ENCODE measurements at places on chromosomes 6 and 20.

- DNase-seq, result peak; percentile 34
Measured at GRCh38 chr6:104325341-104326172, 534.2 kb downstream of the HACE1 start.

DNA sequence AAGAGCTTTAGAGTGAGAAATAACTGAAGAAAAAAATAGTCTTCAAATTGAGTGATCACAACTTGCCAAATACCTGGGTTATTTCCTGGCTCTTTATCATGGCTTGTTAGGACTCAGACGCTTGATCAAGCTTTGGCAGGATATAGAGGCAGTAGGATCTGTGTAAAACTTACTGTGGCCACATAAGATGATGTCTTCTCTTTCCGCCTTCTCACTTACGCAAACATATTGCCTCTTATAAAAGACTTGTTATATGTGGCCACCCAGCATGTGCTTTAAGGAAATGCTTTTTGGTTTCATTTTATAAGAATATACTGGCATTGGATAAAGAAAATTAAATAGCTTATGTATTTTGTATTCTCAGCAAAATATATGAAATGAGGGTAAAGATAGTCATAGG lies 101.8 kb upstream of the AKIRIN2 start:
- DNase-seq, result no peak

DNA sequence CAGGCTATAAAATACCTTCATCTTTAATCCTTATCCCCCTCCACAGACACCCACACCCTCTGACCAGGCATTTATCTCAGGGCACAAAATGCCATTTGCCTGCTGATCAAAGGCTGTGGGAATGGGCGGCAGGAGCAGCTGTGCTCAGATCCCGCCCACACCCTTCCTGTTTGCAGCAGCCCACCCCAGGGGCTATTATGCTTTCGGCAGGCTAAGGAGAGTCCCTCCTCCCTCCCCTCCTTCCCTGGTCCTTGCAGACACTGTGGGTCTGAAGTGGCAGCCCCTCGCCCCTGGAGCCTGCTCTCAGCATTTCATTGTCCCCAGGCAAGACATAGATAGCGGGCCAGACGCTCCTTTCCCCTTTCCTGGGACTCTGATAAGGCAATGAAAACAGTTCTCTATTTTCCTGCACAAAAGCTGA lies 220.8 kb upstream of the HEY2 start:
- DNase-seq, result peak; percentile 97

GRCh38 chr6:57257911-57258541 lies 35.9 kb upstream of the RAB23 start:
- DNase-seq, result no peak

DNA sequence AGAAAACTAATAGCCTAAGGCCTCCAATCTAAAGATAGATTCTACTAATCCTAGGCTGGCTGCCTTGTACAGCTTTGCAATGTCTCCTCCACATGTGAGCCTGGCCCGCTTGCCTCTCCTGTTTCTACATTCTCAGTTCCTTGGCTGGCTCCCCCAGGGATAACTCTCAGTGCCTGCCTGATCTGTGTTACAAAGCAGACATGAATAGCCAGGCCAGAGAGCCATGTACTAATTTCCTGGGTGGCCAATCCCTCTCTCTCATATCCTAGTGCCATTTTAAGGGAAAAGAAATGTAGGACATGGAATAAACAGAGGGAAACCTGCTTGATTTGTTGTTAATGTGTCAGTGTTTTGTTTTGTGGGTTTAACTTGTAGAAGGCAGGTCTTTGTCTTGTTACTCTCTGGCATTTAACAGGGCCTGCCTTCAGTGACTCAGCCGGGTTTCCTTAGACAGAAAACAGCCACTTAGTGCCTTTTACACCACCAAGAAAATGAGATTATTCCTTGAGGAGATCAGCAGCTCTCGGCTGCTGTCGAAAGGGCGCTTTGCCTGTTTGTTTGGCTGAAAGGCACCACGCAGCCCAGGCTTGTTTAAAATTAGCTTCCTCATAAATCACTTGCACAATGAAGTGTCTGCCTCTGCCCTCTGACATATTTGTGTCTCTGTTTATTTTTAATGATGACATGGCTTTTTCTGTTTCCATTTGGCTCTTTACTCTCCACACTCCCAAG lies 702.7 kb downstream of the MAFB start:
- DNase-seq, result peak; percentile 67

DNA sequence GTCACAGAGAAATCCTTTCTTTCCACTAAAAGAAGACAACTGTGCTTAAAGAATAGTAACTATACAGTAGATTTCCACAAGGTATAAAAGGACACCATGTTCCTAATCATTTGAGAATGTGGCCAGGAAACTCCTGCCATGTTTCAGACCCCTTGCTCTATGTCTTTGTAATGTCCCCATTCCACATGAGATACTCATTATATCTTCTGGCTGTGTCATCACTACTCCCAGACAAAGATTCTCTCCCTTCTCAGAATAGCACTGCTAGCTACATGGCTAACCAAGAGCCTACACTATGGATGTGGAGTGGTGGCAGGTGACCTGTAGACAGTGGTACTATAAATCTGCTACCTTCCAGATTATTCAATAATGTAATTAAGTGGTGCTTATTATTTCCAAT lies 218.1 kb upstream of the MCHR2 start:
- no peak for DNase-seq

- peak; percentile 47 for DNase-seq
Measured at GRCh38 chr6:111061508-111061907, 25.8 kb upstream of the SLC16A10 start.

GRCh38 chr6:16690608-16691142 lies 70.6 kb downstream of the ATXN1 start:
- DNase-seq, result no peak

GRCh38 chr6:162640756-162641155 lies 86.8 kb downstream of the PRKN start:
- no peak for DNase-seq

Measured in mesendoderm (in vitro differentiated cells).